NCI-H2081 treated with DMSO at 0.1 percent for 48 hours (cell line): ENCODE measurements at places on chromosomes 7 and 10.

DNA sequence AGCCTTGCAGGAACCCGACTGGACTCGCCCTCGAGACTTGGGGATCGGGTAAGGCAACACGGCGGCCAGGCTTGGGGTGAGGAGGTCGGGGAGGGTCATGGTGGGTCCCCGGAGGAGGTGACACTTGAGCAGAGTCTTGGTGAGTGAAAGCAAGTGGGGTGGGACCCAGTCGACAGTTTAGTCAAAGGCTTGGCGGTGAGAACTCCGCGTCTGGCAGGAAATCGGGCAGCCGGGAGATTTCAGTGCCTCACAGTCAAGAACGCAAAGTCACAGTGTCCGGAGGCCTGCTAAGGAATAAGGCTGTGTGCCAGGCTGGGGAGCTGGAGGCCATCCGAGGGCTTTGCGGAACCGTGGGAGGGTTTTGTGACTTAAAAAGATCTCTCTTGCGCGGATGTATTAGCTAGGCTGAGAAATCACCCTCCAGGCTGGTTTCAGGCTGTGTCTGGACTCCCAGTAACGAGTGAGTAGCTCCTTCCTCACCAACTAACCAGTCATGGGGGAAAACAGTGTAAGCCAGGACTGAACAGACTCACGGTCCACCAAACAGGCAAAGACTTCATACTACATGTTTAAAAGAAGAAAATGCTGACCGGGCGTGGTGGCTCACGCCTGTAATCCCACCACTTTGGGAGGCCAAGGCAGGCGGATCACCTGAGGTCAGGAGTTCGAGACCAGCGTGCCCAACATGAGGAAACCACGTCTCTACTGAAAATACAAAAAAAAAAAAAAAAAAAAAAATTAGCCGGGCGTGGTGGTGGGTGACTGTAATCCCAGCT is 613 bp downstream of the AP5Z1 start:
- no peak for DNase-seq

GRCh38 chr10:96339956-96340904 is 18.6 kb downstream of the OPALIN start:
- peak; percentile 32 for DNase-seq

- DNase-seq: no peak
These were observed 252.6 kb downstream of the CELF2 start for GRCh38 chr10:11270135-11270857.

DNA sequence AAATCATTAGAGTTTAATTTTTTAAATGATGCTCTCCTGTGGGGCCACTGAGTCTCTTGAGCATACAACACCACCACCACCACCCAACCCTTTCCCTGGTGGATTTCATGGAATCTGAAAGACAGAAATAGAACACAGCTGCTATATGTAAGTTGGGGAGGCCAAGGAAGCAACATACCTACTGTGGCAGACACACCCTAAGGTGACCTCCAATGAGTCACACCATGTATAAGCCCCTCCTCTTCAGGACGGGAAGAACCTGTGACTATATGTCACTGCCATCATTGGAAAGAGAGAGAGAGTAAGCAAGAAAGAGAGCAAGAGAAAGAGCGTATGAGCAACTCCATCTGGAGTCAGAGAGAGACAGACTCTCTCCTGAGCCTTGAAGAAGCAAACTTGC is 172.4 kb upstream of the NFE2L3 start:
- no peak for DNase-seq

DNA sequence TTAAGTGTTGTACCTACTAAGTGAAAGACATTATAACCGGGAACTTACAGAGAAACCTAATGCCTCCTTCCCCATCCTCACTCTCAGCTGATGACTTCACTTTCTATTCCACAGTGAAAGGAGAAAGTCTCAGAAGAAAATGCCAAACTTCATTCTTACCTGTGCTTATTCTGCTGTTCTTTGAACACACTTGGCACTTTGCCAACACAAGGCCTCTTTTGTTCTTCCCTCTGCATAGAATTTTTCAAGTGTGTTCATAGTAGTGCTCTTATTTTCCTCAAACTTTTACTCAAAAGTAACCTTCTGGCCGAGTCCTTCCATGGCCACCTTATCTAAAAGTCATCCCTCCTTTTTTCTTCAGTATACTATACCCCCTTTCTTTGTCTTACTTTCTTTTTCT is 59.4 kb upstream of the ETV1 start:
- no peak for DNase-seq

DNA sequence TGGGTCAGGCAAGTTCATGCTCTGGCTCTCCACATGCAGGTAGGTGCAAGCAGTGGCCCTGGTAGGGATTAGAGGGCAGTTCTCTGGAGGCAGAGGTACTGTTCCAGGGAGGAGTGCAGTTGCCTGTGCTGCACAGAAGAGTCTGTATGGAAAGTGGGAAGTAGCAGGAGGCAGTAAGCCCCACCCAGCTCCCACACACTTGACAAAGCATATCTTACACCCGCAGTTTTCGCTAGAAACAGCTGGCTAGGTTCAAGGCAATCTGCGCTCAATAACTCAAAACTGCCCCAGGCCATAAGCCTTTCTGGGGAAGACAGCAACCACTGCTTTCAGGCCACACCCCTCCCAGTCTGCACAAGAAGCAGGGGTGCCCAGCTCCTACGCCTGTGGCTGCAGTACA is 33.1 kb upstream of the ARMC3 start:
- DNase-seq: no peak

- DNase-seq: no peak
These were observed 159.2 kb downstream of the KCNMA1 start for GRCh38 chr10:77478247-77478961.
